ENCODE measurements at places on chromosomes 13 and 19.

DNA sequence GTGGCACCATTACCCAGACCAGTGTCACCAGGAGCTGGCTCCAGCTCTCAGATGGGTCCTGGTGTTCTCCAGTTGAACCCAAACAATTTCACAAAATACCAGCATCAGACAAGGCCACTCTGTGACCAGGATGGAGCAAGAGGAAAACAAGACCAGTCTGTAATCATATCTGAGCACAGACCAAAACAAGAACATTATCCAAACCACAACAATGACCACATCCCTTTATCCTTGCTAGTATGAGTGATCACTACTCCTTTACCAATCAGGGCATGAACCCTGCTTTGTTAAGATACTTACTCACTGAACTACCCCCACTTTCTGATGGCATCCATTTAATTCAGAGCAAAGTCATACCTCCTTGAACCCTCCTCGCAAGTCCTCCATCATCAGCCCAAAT is 145.9 kb downstream of the NUFIP1 start:
- DNase-seq, result no peak

DNA sequence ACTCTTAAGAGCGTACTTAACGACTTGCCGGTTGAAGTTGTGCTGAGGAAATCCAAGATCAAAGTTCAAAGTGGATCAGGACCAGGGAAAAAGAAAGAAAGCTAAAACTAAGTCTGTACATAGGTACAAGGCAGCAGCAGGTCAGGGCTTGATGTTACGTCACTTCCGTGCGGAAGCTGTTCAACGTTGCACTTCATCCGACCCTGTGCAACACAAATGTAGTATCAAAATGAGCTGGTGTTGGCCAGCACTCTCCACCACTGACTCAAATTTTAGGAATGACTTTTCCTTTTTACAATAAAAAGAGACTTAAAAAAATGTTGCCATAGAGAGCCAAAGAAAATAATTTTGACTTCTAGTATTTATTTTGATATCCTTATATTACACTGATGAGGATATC is 1315.4 kb downstream of the EFNB2 start:
- no peak for DNase-seq

GRCh38 chr13:75319254-75319653 is 162.7 kb downstream of the TBC1D4 start:
- DNase-seq, result no peak

- no peak for DNase-seq
Measured at GRCh38 chr13:109593230-109593629, 193.2 kb downstream of the IRS2 start.

DNA sequence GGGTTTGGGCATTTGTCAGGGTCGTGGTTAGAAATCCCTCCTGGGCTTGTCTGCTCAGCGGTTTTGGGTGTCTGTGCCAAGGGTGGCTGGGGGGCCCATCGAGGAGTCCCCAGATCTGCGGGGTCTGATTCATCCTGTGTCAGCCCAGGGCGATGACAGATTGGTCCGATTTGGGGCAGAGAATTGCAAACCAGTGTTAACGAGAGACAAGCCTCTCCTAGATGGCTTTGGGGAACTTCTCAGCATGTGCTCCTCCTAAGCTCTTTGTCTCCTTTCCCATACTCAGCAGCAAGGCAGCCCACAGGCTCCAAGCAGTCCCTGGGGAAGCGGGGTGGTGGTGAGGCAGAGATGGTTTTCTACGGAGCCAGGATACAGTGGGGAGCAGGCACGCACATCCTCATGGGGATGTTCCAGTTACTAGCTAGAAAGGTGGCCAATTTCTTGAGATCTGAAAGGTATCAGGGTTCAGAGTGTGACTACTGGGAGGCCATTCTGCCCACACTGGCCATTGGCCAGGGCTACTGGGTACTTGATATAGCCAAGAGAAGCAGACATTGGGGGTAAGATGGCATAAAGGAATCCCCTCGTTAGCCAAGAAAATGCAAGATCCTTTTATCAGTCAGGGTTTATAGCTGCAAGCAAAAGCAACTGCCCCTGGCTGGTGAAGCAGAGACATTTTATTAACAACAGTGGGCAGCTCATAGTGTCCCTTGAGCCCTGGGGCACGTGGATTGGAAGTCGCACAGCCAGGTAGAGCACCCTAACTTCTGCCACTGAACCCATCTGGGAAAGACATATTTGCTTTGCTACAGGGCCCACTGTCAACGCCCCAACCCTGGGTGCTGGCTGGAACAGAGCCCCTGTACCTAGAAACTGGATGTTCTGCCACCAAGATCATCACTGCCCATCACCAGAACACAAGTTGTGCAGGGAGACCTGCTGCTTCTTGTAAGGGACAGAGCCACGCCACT is 63.6 kb downstream of the RGCC start:
- DNase-seq, result no peak

- no peak for DNase-seq
Measured at GRCh38 chr19:4523306-4524110, 5.2 kb upstream of the PLIN4 start.

DNA sequence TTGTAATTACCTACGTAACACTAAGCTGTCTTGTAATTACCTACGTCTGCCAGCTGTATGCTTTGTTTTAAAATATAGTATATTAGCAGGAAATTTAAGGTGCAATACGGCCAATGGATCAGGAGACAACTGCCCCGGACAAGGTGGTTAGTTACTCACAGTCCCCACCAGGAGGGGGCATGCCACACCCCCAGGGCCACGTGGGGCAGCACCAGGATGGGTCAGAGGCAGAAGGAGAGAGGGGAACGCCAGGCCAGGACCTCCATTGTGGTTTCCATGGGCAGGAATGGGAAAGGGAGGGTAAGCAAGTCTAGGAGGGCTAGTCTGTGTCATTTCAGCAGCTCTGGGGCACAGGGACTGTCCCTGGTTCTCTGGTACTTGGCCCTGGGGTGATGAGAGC is 140.1 kb downstream of the URI1 start:
- no peak for DNase-seq

DNA sequence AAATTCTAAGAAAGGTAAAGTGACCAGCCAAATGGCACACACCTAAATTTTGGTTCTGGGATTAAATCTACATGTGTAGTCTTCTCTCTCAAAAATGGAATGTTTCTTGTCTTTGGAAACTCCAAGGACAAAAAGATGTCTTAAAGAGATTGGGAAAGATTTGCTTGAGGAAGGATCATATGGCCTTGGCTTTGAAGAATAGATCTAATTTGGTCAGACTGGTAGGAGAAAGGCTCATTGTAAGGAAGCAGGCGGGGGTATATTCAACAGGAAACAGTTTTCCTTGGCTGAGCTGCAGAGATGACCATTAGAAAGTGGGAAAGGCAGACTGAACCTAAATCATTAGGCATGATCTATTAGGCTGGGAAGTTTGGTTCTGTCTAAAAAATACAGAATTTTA is 365.3 kb downstream of the DCT start:
- DNase-seq, result no peak

- no peak for DNase-seq
Measured at GRCh38 chr13:52366291-52366690, 39.7 kb downstream of the THSD1 start.

DNA sequence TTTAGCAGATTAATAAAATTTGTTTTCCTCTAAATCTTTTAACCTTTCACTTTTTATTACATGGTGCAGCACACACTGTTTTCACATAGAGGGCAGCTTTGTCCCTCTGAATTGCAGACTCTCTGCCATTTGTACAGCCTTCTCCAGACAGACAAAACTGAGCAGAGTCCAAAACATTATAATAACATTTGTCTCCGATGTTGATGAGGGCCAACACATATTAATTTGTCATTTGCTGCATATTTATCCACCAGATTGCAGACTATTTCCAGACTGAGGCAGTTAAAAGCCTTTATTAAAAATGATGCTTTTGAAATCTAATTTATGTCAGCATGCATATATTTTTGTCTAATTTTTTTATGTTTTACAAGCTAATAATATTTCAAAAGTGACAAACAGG is 1251.9 kb upstream of the SLC10A2 start:
- DNase-seq, result no peak

DNA sequence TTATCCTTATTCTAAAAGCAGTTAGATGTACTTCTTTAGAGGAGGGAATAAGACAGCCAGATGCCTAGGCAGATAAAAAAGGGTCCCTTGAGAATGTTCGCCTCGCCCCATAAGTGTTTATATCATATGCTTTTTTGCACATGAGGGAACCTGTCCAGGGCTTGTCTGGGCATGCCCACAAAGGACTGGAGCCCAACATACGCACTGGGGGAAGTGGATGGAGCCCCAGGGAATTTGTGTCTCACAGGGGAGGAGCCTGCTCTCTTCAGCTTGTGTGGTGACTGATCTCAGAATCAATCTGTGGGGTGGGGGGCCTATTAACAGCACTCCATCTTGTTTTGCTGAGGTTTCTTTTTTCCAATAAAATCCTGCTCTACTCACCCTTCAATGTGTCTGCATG is 22.6 kb downstream of the MED4 start:
- no peak for DNase-seq

GRCh38 chr13:112702341-112702985 is 12.6 kb downstream of the ATP11A start:
- no peak for DNase-seq

GRCh38 chr13:26184791-26185250 is 37.3 kb downstream of the RNF6 start:
- DNase-seq, result peak; percentile 57

DNA sequence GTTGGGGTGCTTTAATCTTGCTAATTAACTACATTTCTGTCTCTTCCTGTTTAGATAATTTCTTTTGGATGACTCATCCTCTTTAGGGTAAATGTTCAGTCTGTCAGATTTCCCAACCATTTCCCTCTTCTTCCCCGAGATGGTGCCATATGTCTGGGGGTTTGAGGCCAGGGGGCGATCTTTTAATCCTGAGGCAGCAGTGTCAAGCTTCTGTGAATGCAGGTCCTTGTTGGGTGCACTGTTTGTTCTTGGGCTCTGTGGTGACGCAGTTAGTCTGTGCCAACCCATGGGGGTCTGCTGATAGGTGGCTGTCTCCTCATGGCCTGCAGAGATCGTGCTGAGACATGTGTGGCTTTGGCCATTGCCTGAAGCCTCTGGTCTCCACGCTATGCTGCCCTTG is 420.4 kb downstream of the NDFIP2 start:
- DNase-seq, result no peak

GRCh38 chr13:75685239-75685697 is 49.1 kb downstream of the LMO7 start:
- no peak for DNase-seq

DNA sequence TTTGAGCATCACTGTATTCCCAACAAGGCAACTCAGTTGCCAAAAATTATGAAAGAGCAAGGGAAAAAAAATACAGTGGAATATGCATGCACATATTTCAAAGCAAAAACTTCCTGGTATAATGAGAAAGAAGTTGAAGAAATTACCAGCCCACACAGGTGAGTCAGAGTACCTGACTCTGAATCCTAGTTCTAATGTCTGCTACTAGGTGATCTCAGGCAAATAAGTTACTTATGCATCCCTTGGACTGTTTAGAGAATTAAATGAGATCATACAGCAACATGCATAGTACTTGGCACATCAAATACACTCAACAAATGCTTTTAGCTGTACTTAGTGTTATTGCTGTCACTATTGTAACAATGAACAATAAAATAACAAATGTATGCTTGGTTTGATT is 144.9 kb downstream of the MIPEP start:
- no peak for DNase-seq

- DNase-seq, result no peak
Measured at GRCh38 chr13:22162889-22163288, 492.0 kb downstream of the FGF9 start.

DNA sequence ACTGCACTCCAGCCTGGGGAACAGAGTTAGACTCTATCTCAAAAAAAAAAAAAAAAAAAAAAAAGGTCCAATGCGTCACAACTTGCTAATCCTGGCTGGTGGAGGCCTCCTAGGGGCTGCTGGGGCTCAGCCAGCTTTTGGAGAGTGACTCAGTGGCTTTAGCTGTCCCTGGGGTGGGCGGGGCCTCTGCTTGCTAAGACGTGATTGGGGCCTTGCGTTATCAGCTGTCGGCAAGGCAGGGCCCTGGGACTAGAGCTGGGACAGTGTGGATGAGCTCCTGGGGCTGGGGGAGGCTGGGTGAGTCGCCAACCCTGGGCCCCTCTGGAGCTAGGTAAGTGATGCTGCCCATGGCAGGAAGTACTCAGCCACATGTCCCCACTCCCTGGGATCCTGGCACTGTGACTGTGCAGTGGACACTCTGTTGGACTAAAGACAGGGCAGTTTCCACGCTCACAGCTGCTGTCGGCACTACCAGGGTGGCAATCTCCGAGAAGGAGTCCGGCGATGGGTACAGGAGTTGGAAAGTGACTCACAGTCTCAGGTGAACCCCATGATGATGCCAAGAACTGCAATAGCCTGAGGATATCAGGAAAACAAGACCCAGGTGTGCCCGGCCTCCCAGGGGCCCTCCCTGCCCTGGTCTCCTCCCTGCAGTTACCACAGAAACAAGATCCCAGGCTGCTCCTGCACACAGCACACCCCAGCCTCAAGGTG is 32.2 kb downstream of the F2RL3 start:
- DNase-seq, result no peak

DNA sequence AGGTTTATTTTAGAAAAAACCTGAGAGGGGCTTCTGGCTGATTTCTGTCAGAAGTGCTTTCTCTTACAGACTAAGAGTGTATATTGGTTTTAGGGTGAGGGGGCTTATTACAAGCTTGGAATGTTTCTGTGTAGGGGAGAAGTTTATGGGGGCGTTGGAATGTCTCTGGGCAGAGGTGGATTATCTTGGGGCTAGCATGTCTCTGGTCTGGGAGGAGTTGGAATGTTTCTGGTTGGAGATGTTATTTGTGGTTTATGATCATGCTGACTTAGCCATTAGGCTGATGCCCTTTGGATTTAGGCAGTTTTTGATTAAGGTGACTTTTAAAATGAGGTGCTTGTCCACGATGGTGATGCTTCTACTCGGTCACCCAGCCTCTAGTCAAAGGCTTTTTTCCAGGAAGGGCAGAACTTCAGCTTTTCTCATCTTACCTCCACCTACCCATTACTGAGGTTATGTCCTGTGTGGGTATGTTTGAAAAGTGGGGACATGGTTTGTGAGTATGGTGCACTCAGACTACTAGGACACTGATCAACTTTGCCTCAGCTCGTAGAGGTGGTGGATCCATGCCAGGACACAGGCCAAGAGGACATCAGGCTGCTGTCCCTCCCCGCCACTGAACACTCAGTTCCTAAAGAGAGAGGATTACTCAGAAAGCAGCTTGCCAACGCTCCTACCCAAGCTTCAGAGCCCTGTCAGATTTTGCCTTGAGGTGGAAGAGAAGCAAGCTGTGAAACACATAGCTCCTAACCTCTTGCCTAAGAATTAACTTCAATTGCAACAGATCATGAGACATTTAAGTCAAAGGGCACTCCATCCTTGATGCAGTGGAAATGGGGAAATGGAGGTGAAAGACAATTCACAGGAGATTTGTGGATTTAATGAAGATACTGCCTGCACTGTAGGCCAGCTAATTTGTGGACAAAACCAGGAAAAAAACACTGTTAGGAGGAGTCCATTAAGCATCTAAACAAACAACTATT is 63.6 kb downstream of the ZNF44 start:
- DNase-seq, result no peak

- DNase-seq, result no peak
Measured at GRCh38 chr19:42030645-42031440, 36.8 kb upstream of the ATP1A3 start.

DNA sequence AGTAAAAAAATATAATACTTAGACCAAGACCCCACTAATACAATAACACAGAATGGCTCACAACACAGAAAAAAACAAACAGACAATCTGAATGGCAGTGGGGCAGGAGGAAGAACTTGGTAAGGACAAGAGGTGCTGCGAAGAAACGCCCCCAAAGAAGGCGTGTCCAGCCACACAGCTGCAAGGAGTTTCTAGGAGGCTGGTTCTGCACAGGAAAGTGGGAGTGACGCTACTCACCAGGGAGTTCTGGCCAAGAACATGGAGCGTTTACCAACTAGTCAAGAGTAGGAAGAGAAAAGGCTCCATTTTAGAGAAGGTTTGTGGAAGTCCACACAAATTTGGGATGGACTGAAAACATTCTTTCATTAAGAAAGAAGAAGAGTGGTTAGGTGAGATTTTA is 95.3 kb upstream of the SLC15A1 start:
- DNase-seq, result no peak

Measured in activated gamma-delta T cell treated with anti-CD3 and anti-CD28 coated beads, Interleukin-2, amount 50 U/mL, for 16 hours (primary cell).